Mammary microvascular endothelial cell (primary cell): ENCODE measurements at places on chromosomes 7 and 10. TPM values are rescaled to one million over a fixed set of nuclear protein-coding genes. Genes with fewer than 3 reads are reported as not detected.

The ATP5MK gene
- total RNA-seq = 529 and 626 TPM in 2 replicates

The YWHAG gene
- total RNA-seq = 75.1 TPM in 2 replicates

The UNC5B gene
- total RNA-seq = 3.1 and 3.3 TPM in 2 replicates

The MMD2 gene
- total RNA-seq = not detected in 2 replicates

The TMEM213 gene
- not detected in 2 replicates for total RNA-seq

The NKX2-3 gene
- total RNA-seq = not detected in 2 replicates

The TMEM176B gene
- not detected in 2 replicates for total RNA-seq

The INSYN2A gene
- total RNA-seq = 0.05 and 0.07 TPM in 2 replicates

The WNT16 gene
- not detected in 2 replicates for total RNA-seq

The COL13A1 gene
- 57.4 and 77.5 TPM in 2 replicates for total RNA-seq

The RARRES2 gene
- not detected in 2 replicates for total RNA-seq

The TAS2R4 gene
- not detected in 2 replicates for total RNA-seq

The HEPACAM2 gene
- not detected in 2 replicates for total RNA-seq

The PLXDC2 gene
- total RNA-seq = 0.07 and 1.1 TPM in 2 replicates

The CASP7 gene
- total RNA-seq = 51.6 and 52.4 TPM in 2 replicates

The MSMB gene
- total RNA-seq = not detected in 2 replicates

The GRM8 gene
- total RNA-seq = 0.30 TPM in 1 of 2 replicates, not detected in the other

The GRM3 gene
- not detected in 2 replicates for total RNA-seq

The MYO3A gene
- total RNA-seq = not detected in 2 replicates

The KCNMA1 gene
- 0.15 TPM in 1 of 2 replicates, not detected in the other for total RNA-seq

The INMT gene
- 0.27 and 0.64 TPM in 2 replicates for total RNA-seq

The NACAD gene
- total RNA-seq = 0.73 and 1.3 TPM in 2 replicates

The AQP1 gene
- 1.4 and 4.9 TPM in 2 replicates for total RNA-seq

The CPN1 gene
- not detected in 2 replicates for total RNA-seq

The CPA4 gene
- total RNA-seq = 1.1 TPM in 1 of 2 replicates, not detected in the other

The OR6B1 gene
- total RNA-seq = not detected in 2 replicates

The ABCC2 gene
- 0.07 and 0.49 TPM in 2 replicates for total RNA-seq

The DGKI gene
- 0.20 and 1.2 TPM in 2 replicates for total RNA-seq

The DENND11 gene
- 10.9 and 12.7 TPM in 2 replicates for total RNA-seq

The CDC14C gene
- total RNA-seq = not detected in 2 replicates

The INHBA gene
- total RNA-seq = 2.4 and 2.8 TPM in 2 replicates
